ENCODE measurements at places on chromosomes 1 and 21. TPM values are rescaled to one million over a fixed set of nuclear protein-coding genes. Genes with fewer than 3 reads are reported as not detected.

The OR2T33 gene
- total RNA-seq, result not detected

The UBL4B gene
- not detected for total RNA-seq

The CFAP74 gene
- not detected for total RNA-seq

The CYP4Z1 gene
- not detected for total RNA-seq

The SPRR2G gene
- not detected for total RNA-seq

The SYCP1 gene
- not detected for total RNA-seq

The MTHFR gene
- total RNA-seq, result 6.0 TPM

GRCh38 chr1:234864116-234864515, 254.1 kb upstream of the IRF2BP2 start:
- DNase-seq, result no peak

- DNase-seq, result peak; percentile 84
Observed at GRCh38 chr1:211944733-211945500, 90.4 kb downstream of the INTS7 start.

- DNase-seq, result no peak
Observed at GRCh38 chr1:196034080-196034706, 574.0 kb downstream of the KCNT2 start.

GRCh38 chr1:225694151-225694603, 41.3 kb upstream of the ENAH start:
- no peak for DNase-seq

DNA sequence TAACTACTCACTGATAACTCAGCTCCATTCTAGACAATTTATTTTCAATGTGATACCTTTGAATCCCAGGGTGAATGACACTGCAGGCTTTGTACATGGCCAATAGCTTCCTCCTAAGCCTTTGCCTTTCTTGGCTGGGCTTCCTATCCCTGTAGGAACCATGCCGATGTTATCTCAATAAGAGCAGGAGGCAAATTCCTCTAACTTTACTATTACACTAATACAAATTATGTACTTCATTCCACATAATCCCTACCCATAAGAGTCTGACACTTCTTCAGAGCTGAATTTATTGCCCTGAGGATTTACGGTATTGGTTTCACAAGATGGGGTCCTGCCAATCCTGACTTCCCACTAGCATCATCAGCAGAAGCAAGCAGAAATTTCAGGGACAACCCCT, 14.0 kb downstream of the TGFBR3 start:
- no peak for DNase-seq

GRCh38 chr1:48059289-48059688, 62.1 kb upstream of the TRABD2B start:
- DNase-seq, result no peak

GRCh38 chr1:200036619-200037270, 9.2 kb downstream of the NR5A2 start:
- no peak for DNase-seq

DNA sequence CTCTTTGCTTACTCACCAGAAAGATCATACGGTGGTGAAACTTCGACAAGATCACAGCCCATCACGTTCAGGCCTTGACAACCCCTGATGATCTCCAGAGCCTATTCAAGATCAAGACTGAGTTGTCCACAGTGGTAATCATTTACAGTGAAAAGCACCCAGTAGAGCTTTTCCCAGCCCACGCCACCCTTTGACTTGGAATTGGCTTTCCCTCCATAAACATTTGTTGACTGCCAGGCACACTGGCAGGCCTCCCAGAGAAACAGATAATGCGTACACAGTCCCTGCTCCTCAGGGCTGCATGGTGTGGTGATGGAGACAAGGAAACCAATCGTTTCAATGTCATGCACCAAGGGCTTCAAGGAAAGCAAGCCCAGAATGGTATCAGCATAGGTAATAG, 10.1 kb downstream of the AGMAT start:
- no peak for DNase-seq

Measured in NCI-H460 (cell line).